ENCODE measurements at places on chromosomes 7 and 10. TPM values are rescaled to one million over a fixed set of nuclear protein-coding genes. Genes with fewer than 3 reads are reported as not detected.

- DNase-seq = no peak
These were observed 5.3 kb downstream of the SH3PXD2A start for GRCh38 chr10:103849880-103850571.

GRCh38 chr10:119347181-119347974 is 140.0 kb downstream of the GRK5 start:
- DNase-seq = no peak

DNA sequence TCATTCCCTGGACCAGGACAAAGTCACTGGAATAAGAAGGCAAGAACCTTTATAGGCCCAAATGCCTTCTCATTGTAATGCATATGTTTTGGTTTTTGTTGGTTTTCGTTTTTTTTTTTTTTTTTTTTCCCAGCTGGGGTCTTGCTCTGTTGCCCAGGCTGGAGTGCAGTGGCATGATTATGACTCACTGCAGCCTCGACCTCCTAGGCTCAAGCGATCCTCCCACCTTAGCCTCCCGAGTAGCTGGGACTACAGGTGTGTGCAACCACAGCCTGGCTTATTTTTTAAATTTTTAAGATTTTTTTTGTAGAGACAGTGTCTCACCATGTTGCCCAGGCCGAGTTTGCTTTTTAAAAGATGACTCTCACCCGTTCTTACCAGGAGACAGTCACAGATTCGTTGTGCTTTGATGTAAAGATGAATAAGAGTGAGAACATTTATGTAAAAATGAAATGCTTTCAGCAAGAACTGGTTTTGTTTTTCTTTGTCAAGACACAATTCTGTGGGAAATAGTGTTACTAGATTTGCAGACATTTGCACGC is 7.6 kb downstream of the IQCE start:
- DNase-seq = no peak

- no peak for DNase-seq
These were observed 27.2 kb downstream of the NUDCD3 start for GRCh38 chr7:44463169-44463808.

DNA sequence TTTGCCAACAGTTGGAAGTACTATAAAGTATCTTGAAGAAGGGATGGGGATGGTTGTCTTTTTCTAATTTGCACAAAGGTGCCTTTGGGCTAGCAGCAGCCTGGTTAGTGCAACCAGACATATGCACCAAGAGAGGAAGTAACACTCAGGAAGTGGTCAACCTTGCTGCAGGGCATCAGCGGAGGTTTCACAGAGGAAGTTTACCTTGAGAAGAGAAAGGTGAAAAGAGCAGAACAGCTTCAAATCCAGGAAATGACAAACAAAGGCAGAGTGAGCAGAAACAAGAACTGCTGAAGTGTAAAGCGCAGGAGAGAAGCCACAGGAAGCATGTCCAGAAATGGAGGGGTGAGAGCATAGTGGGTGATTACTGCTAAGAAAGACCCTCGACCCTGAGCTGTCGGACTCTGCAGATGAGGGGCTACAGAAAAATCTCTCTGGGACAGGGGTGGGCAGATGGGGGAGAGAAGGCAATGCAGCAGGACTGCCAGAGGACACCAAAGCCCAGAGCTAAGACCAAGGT is 66.9 kb downstream of the STK17A start:
- DNase-seq = no peak

DNA sequence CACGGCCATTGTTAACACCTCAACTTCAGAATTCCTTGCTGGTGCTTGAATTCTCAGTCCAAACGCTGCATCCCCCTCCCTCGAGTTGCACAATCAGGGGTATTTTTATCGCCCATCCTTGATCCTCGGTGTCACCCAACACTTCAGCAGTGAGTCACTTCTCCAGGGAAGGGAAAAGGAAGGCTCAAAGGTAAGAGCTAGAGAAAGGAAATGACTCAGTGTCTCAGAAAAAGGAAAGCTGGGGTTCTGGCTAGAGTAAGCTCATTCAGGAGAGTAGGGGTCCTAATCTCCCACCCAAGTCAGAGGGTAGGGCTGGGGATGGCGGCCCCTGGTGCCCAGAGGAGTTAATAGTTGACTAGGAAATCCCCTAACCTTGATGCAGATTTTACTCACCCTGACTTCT is 39.8 kb upstream of the TRIM8 start:
- DNase-seq = no peak

DNA sequence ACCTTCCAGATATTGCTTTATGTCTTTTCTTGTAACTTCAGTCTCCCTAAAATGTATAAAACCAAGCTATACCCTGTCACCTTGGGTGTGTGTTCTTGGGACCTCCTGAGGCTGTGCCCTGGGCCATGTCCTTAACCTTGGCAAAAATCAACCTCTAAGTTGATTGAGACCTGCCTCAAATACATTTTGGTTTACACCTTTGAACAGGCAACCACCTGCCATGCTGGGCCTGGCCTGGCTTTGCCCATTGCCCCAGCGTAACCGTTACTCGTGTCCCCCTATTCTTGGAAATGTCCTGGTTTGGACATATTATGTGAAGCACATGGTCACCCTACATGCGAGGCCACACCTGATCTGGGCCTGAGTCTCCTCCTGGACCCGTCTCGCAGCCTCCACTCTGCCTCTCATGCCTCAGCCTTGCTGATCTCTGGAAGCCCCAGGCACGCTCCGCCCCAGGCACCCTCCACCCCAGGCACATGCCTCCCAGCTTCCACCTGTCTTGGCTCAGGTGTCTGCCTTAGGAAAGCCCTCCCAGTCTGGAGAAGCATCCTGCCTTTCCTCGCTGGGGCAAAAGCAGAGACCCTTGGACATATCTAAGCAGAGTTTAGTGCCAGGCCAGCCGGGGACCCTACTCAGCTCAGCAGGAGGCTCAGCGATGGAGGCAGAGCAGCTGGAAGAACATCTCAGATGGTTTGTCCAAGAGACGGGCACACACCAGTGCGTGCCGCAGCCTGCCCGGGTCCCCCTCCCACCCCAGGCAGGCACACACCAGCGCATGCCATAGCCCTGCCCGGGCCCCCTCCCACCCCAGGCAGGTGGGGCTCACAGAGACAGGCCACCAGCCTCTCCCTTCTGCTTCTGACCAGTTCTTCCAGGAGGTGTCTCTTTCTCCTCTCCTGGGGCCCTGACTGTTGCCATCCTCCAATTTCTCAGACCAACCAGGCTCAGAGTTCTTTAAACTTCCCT is 4.0 kb upstream of the VIPR2 start:
- DNase-seq = no peak

DNA sequence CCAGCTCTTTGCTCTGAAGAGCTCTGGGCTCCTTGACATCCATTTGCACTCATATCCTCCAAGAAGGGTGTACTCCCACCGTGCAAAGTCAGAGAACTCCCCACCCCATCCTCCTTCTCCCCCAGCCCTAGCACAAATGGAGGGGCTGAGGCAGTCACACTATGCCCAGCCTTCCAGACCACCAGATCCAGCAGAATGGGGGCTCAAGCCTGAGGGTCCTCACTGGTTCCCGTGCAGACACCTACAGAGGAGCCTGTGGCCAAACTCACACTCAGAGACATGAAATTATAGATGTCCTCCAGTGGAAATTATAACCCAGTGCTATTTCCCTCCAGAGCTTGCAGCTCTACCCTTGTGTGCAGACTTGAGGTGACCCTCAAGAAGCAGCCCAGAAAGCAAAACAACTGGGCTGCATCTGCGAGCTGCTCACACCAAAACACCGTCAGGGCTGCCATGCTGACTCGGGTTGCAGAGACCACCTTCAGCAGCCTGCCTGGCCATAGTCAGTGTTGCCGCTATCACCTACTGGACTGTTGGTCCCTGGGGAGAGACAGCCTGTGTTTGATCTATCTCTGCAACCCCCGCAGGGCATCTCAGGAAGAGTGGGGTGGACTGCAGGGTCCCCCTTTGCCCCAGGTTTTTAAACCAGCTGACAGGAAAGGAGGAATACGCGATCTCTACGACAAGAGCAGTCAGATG is 7.4 kb downstream of the ZNF488 start:
- no peak for DNase-seq

DNA sequence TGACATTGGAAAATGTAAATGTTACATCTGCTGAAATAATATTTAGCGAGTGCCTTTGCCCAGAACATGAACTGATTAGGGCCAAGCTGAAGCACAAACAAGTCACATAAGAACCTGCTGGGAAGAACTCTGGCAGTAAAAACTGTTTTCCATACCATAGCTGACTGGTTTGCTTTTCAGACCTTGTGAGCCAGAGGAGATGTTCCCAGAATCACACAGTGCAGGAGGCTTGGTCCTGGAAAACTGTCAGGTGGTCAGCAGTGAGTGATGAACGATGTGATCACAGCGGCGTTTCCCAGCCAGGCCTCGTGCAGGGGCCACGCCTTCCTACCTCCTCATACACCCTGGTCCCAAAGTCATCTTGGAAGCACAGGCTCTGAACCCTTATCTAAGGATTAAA is 164.2 kb upstream of the EEPD1 start:
- DNase-seq = no peak

FAM25C gene
- not detected for polyA plus RNA-seq

HOGA1 gene
- 100 TPM for polyA plus RNA-seq

AGBL3 gene
- polyA plus RNA-seq = 2.1 TPM

ZC3HAV1L gene
- 0.37 TPM for polyA plus RNA-seq

PON1 gene
- polyA plus RNA-seq = 0.28 TPM

ALKBH4 gene
- polyA plus RNA-seq = 15.4 TPM

SORBS1 gene
- polyA plus RNA-seq = 12.2 TPM

All from kidney (tissue), 22 donors.